ENCODE measurements at places on chromosomes 16 and 17.

DNA sequence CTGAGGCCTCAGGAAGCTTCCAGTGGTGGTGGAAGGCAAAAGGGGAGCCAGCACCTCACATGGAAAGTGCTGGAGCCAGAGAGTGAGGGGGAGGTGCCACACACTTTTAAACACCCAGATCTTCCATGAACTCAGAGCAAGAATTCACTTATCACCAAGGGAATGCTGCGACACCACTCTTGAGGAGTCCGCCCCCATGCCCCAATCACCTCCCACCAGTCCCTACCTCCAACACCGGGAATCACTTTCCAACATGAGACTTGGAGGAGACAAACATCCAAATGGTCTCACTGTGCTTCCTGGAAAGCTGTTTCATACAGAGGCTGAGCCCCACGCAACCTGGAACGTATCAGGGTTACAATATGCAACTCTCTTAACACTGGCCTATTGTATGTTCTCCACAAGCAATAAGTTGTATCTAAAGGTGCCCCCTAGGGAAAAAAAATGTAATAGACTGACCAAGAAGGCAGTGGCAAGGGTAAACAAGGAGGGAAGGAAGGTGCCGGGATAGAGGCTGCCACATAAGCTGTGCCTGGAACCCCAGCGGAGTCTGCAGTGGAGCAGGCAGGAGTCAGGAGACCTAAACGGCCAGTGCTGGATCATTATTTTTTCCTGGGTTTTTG lies 106.7 kb upstream of the FOXF1 start:
- DNase-seq, result peak; percentile 21

DNA sequence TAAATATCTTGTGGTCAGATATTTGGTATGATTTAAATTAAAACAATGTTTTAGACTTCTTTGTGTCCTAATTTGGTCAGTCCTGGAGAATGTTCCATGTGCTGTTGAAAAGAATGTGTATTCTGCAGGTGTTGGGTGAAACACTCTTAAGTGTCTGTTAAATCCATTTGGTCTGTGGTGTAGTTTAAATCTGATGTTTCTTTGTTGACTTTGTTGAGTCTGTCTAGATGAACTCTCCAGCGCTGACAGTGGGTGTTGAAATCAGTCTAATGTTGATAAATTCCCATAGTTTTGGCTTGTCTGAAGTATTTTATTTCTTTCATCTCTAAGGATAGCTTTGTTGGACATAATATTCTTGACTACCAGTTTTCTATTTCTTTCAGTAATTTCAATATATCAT lies 18.8 kb downstream of the TANC2 start:
- DNase-seq, result no peak

GRCh38 chr16:57539072-57539796 lies 2.9 kb upstream of the CCDC102A start:
- peak; percentile 80 for DNase-seq

- DNase-seq, result peak; percentile 41
Measured at GRCh38 chr17:50272711-50273653, 1.3 kb upstream of the TMEM92 start.

DNA sequence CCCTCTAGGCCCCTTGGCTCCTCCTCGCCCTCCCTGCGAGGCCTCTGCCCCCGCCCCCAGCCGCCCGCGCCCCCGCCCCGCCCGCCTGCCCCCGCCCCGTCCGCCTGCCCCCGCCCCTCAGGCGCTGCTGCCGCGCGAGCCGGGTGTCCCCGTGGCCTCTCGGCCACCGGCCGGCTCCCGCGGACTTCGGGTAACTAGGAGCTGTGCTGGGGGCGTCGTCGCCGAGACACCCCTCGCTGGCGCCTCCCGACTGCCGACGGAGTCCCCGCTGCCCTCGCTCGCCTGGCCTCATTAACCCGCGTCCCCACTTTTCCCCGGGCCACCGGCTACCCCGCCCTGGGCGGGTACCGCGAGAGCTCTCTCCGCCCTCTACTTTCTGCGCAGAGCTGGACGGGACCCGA lies at the start of gene TLCD1:
Gene TLCD1 (minus strand): TSS at position 8 of the 401 bp plus-strand sequence. CDS start 136 bp downstream, outside the sequence.
- peak; percentile 79 for DNase-seq
